ENCODE measurements at places on chromosomes 6 and 20.

GRCh38 chr6:142359271-142359960, 57.6 kb downstream of the ADGRG6 start:
- DNase-seq, result no peak

GRCh38 chr20:38969708-38970107, 7.6 kb downstream of the DHX35 start:
- no peak for DNase-seq

- DNase-seq, result no peak
Measured at GRCh38 chr6:4067673-4068072, 11.3 kb downstream of the FAM217A start.

- DNase-seq, result peak; percentile 10
Measured at GRCh38 chr6:36120979-36121786, 9.1 kb upstream of the MAPK13 start.

- DNase-seq, result peak; percentile 1
Measured at GRCh38 chr6:136411025-136411325, 121.3 kb upstream of the BCLAF1 start.

- DNase-seq, result peak; percentile 85
Measured at GRCh38 chr6:57316581-57317059, 810 bp upstream of the PRIM2 start.

GRCh38 chr20:12965870-12966251, 42.9 kb upstream of the SPTLC3 start:
- DNase-seq, result no peak

- no peak for DNase-seq
Measured at GRCh38 chr6:15875797-15876196, 213.0 kb upstream of the DTNBP1 start.

Measured in NCI-H510A (cell line).